Stimulated activated naive B cell treated with anti-CD40 and anti-IgM and Interleukin-4, amounts not matched to agents 10 μg/mL and 1 μg/mL and 100 μg/mL, for 72 hours (primary cell): ENCODE measurements at places on chromosomes 6 and 20.
A peak's percentile ranks its signal among the peaks of the same experiment; 100 is the strongest.

DNA sequence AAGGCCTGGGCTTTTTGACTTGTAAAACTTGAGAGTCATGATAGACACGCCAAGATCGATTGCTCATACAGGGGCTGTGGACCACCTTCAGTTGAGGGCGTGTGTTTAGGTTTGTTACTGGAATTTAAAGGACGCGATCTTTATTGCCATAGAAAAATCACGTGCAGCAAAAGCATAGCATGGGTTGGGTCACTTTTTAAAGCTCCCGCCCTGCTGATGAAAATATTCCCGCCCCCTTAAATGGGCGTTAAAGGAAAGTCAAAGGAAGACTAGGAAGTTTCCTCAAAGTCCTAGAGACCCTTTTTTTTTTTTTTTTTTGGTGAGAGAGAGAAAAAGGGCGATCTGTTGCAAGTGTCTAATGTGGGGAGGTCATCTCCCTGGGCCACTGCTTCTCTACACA, 23.1 kb downstream of the TFAP2A start:
- no peak for DNase-seq

DNA sequence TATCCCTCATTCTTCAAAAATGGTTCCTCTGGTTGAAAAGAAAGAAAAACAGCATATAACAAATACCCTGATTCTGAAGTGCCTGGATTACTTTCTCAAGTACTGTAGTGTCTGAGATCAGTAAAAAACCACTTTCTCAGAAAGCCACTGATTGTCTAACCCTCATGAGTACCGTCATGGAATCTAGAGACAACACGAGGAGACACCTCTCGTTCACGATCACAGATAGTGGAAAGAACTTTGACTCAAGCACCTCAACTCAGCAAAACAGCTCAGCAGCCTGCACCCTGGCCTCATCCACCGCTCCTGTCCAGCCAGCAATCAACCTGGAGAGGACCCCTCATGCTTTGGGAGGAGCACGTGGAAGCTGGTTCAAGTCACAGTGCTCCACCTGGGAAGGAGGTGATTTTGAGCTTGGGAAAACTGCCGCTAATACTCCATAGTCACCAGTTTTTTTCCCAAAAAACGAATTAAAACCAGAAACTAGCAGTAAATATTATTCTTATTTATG, 1.0 kb downstream of the SCML4 start:
- no peak for DNase-seq

DNA sequence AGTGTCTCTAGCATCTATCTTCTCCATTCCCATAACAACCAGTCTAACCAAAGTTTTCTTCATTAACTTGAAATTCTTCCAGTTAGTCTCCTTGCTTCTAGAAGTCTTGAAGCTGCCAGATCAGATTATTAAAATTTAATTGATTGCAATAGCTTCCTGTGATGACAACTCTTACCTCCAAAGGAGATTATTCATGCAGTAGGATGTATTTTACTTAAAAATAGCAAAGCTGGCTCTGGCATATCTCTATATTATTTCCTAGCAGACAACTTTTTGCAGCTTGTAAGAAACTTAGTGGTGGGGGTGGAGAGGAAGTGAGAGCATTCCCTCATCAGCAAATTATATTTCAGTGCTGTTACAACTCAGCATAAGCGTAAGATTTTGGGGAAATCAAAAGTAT, 290.4 kb downstream of the GRIK2 start:
- no peak for DNase-seq

DNA sequence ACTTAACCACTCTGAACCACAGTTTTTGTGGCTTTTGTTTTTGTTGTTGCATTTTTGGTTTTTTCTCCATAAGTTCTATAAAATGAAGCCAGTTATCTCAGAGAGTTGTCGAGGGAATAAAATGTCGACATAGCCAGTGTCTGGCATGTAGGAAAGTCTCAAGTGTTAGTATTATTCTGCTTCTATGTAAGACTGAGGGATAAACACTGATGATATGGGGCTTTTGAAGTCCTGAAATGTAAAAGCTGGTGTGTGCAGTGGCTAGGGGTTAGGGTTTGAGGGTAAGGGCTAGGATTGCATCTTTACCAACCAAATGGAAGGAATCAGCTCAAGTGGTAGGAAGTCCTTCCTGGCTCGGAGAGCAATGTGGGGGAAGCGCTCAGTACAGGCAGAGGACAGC, 59.2 kb downstream of the DAAM2 start:
- DNase-seq, result no peak

GRCh38 chr6:34318499-34319470, 70.0 kb upstream of the SMIM29 start:
- no peak for DNase-seq

DNA sequence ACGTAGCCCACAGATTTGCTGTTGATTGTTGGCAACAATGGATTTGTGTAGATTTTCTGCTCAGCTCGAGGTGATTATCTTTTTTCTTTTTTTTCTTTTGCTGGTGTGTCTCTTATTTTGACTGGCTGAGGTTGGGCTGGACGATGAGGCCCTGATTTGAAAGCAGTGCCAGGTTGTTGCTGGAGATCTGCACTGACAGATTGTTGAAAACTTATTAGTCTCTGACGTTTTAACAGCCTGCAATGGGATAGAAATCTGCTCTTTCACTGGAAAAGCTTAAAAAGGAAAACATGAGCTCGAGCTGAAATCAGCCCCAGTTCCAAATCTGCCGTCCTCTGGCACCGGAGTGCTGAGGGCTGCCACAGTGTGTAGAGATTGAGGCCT, 87.7 kb downstream of the PDE7B start:
- no peak for DNase-seq

DNA sequence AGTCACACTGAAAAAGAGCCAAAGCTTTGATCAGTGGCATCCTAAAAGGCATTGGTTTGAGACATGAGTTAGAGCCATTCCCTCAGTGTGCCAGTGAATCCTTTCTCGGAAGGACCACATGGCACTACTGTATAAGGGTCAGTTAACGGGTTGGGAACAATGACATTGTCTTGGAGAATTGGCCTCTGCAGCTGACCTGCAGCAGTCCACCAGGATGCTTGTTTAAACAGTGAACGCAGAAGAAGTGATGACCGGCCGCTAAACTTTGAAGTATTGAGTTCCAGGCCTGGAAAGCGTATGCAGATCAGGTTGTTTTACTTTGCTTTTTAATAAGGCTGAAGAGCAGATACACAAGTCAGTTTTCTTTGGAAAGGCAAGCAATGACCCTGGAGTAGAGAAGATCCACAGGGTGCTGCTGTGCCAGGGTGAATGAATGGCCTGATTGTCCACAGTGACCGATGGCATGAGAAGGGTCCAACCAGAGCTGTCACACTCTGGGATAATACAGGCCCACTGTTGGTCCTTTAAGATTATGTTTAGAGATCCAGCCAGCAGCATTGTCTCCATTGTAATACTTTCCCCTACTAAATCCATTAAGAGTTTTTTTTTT, 57.8 kb downstream of the GMPR start:
- no peak for DNase-seq

- no peak for DNase-seq
Measured at GRCh38 chr6:119511024-119511423, 161.5 kb upstream of the MAN1A1 start.

DNA sequence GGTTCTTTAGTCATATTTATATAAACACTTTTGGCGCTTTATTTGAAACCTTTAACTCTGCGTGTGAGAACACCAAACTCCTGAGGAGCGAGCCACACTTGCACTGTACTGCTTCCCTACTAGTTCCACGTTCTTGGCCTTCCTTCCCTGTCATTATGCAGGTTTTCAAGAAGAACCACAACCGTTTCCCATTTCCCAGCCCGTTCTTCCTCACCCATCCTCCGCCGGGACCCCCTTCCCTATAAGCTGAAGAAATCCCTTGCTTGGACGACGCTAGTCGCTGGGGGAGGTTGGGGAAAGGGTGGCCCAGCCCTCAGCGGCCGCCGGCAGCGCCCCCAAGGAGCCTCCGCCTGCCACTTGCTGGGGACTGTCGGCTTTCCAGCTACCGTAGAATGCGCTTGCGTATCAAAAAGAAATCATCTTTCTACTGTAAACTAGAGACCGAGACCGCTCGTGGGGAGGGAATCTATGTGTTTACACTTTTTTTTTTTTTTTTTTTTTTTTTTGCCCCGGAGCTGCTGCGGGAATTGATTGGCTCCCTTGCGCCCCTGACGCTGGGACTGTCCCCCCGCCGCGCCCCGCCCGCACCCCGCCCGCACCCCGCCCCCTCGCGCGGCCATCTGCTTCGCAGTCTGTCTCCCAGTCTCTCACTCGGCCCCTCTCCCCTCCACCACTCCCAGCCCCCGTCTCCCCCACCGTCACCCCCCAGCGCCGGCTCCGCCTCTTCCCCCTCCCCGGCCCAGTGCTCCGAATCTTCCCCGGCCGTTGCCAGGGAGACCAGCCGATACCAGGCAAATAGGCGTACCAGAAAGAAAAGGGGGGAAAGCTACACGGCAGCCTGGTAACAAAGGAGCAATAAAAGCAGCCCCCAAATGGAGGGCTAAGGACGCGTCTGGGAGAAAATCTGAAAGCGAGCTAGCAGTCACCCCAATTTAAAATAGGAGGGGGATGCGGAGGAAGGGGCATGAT, 2.3 kb upstream of the MARCKS start:
- peak; percentile 44 for DNase-seq

DNA sequence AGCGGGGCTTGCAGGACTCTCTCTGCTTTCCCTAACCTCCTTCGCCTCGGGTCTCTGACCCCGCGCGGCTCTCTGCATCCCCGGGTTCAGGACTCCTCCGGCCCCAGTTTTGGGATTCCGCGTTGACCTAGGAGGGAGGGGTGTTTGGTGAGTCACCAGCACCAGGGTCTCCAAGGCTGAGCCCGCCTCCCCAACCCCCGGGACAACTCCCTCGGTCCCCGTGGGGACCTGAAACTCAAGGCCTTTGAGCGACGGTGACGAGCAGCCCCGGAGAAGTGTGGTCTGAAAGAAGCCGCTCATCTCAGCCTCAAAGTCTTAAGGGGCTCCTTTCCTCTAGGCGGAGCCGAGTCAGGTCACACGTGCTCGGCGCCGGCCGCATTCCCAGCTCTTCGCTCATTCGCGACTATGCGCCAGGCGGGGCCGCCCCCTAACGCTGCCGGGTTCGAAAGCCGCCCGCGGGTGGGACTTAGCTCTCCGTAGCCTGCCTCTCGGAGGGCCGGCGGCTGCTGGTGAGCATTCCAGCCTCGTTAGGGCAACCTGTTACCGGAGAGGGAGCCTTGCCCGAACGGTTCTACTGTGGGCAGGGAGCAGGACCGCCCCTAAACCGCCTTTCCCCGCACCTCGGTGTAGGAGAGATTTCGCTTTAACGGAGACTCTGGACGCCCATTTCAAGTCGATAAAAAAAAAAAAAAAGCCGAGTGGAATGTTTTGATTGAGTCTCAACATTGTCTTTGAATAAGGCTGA, 3.0 kb upstream of the PRDM13 start:
- DNase-seq, result no peak

- DNase-seq, result no peak
Measured at GRCh38 chr6:113299531-113299930, 557.6 kb upstream of the MARCKS start.

- DNase-seq, result no peak
Measured at GRCh38 chr6:166860392-166860791, 96.0 kb downstream of the RNASET2 start.

DNA sequence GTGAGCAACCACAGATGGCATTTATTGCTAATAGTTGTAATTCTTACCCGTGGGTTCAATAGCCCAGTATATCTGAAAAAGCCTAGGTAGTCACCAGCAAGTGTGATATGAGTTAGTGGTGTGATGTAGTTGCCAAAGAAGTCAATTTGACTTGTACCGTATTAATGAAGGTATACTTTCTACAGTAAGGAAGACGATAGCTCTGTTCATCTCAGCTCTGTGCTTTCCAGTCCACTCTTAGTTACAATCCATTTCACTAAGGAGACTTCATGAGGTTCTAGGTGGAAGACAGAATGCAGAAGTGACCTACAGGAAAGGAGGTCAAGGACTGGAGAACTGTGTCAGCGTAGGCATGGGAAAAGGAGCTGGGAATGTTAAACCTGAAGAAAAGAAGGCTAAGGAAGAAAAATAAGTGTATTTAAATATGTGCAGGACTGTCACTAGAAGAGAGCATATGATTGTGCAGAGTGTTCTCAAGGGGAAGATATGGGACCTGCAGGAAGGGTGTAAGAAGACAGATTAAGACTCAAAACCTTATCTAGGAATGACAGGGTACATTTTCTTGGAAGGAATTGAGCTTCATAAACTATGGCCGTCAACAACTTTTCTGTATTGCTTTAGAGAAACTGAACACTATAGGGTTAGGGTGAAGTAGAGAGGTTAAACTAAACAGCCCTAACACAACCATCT, 116.9 kb upstream of the SCGN start:
- no peak for DNase-seq

- DNase-seq, result peak; percentile 47
Measured at GRCh38 chr6:36118550-36119107, 11.7 kb upstream of the MAPK13 start.

- DNase-seq, result no peak
Measured at GRCh38 chr6:115945306-115945705, 115.4 kb downstream of the FRK start.

GRCh38 chr20:62411479-62412193, 4.6 kb upstream of the CABLES2 start:
- DNase-seq, result no peak

GRCh38 chr6:133241086-133241900, at the start of gene EYA4:
Gene EYA4 (plus strand): TSS chr6:133241357. CDS start chr6:133274781, 33,424 bp downstream.
- DNase-seq, result peak; percentile 4

- DNase-seq, result no peak
Measured at GRCh38 chr6:169843110-169843509, 91.7 kb downstream of the ERMARD start.

- DNase-seq, result no peak
Measured at GRCh38 chr20:44437497-44437896, 38.2 kb upstream of the TTPAL start.

DNA sequence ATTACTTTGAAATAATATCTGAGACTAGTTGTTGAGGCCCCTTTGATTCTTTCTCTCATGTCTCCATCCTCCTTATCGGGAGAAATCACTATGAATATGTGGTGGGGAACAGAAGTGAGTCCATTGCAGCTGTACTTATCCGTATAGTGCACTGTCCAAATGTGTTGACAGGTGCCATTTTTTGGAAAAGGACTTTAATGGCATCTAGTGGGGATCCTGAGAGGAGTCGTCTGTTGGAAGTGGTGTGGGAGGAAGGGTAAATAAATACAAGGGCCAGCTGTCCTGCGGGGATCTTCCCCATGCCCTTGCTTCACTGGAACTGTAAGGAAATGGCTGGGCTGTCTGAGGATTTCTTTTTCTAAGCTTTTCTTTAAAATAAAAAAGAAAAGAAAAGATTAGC, 19.4 kb downstream of the TPX2 start:
- DNase-seq, result no peak

- no peak for DNase-seq
Measured at GRCh38 chr6:106114492-106114891, 28.4 kb downstream of the PRDM1 start.

- DNase-seq, result no peak
Measured at GRCh38 chr20:37202267-37202943, 23.1 kb upstream of the MROH8 start.

GRCh38 chr6:46410334-46410953, 80.8 kb downstream of the RCAN2 start:
- no peak for DNase-seq

DNA sequence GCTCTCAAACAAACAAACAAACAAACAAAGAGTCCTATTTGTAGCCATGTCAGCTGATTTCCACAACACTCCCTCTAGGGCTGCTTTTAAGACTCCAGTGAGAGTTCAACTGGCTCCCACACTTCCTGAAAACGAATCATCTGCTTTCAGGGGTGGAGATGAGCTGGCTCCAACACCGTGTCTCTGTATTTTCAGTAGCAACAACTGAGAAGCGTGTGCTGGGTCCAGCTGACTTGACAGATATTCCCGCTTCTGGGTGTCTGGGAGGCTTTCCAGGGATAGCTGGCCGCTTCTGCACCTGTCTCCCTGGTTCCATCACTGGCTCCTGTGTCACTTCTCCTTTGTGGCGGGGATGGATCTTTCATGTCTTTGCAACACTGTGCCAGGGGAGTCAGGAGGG, 272.5 kb upstream of the SOX4 start:
- DNase-seq, result no peak
